OCI-LY7 (cell line): ENCODE measurements at places on chromosomes 11 and 22. TPM values are rescaled to one million over a fixed set of nuclear protein-coding genes. Genes with fewer than 3 reads are reported as not detected.

The CSNK2A3 gene
- total RNA-seq = 0.76 and 0.82 TPM in 2 replicates

The OR51B4 gene
- not detected in 2 replicates for total RNA-seq

The NR1H3 gene
- total RNA-seq = 14.4 and 14.7 TPM in 2 replicates

The SSRP1 gene
- 216 and 221 TPM in 2 replicates for total RNA-seq

The HBG1 gene
- total RNA-seq = not detected in 2 replicates

The HBG2 gene
- not detected in 2 replicates for total RNA-seq

The GRIA4 gene
- not detected in 2 replicates for total RNA-seq

The ZNF215 gene
- total RNA-seq = 61.0 and 63.0 TPM in 2 replicates

The PNPLA5 gene
- total RNA-seq = 0.15 TPM in 1 of 2 replicates, not detected in the other

The ELFN2 gene
- 0.83 and 1.8 TPM in 2 replicates for total RNA-seq

The BDNF gene
- total RNA-seq = not detected in 2 replicates

The JHY gene
- total RNA-seq = not detected in 2 replicates

The THY1 gene
- total RNA-seq = not detected in 2 replicates

The DKK3 gene
- total RNA-seq = not detected in 2 replicates

The OR51S1 gene
- not detected in 2 replicates for total RNA-seq

The CREB3L1 gene
- 0.15 and 0.17 TPM in 2 replicates for total RNA-seq

The OR5P2 gene
- total RNA-seq = not detected in 2 replicates

The FGF19 gene
- total RNA-seq = not detected in 2 replicates

The LRRC74B gene
- total RNA-seq = not detected in 2 replicates

The IRF7 gene
- total RNA-seq = 15.8 and 16.6 TPM in 2 replicates

The BCO2 gene
- total RNA-seq = 0.90 and 1.2 TPM in 2 replicates

The SLC17A6 gene
- not detected in 2 replicates for total RNA-seq

The MIOX gene
- total RNA-seq = 0.53 and 0.74 TPM in 2 replicates

The APOA5 gene
- total RNA-seq = not detected in 2 replicates
